ENCODE measurements at places on chromosomes 6 and 20.

DNA sequence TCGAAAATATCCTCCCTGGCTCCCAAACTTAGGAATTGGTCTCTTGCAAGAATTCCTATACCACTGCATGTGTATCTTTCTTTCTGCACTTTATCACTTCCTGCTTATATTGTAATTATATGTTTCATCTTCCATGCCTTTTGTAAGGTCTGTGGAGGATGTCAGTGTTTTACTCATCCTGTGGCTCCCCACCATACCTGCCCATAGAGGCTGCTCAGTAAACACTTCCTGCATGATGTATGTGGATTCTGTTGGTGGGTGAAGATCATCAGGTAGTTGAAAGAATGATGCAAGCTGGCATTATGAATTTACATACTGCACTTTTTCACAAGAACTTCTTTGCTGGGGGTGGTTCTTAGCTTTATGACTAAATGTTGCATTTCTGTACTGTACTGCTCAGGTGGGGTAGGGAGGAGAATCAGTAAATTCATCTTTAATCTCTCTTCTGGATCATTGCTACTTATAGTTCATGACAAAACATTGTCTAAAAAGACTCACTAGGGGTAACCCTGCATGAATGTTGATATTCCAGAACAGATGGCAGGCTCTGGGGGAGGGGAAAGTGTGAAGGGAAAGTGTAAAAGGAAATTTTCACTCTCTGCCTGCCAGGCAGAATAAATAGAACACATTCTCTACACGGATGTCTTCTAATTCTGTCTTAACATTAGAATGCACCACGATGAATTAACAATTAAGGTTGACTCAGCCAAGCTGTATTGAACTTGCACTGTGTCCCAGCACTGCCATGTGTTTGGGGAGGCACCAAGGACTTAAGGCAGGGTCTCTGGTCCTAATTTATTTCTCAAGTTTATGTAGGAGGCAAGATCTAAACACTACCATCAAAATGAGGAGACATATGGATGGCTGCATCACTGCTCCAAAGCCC is 36.0 kb upstream of the KLHL31 start:
- no peak for DNase-seq

GRCh38 chr6:66717801-66718200 is 1010.8 kb upstream of the EYS start:
- no peak for DNase-seq

DNA sequence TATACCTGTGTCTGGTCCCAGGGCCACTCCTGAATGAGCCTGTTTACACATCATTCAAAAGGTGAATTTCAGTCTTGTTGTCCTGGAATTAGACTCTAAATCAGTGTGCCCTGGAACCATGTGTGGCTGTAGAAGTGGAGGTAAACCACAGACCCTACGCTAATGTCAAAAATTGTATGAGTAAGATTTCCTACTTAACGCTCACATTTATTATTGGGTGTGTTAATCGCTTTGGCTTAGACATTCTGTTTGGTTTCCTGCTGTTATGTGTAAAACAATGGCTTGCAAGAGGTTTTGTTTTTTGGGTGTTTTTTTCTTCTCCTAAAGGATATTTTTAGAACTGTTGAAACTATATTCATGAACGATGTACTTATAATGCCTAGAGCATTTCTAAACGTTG is 19.3 kb downstream of the PLCB1 start:
- DNase-seq: no peak

- no peak for DNase-seq
Measured at GRCh38 chr20:47849006-47849405, 63.7 kb upstream of the SULF2 start.

DNA sequence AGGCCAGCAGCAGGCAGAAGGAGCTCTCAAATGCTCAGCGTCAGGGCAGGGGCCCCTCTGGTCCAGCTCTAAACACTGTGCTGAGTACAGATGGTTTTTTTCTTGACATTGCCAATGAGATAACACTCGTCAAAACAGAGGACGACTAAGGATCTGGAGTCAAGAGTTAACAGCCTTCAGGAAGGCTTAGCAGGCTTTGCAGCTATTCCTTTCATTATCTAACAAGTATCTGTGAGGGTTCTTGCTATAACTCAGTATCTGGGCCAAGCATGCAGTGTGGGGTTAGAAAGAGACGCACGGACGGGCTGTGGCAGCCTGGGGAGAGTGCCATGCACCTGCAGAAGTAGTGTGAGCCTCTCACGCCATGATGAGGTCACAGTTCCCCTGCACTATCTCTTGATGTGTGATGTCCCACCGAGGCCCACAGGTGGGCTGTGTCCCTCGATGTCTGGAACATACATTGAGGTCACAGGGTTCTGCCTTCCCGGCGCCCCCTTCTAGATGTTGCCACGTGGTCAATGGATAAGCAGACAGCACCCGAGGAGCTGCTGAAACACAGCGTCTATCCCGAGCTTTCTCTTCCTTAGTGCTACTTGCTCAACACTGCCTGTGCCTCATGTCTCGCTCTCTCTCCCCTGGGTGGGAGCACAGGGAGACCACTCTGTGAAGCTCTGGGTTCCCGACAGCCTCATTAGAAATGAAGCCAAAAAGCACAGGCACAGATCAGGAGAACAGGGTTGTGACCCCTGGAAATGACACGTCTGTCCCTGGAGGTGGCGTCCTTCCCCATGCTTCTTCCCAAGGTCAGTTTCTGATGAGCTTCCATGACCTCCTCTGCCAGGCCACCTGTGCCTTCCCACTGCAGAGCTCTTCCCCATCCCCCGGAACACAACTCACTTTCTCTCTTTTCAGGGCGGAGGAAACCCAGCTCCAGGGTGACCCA is 85.5 kb upstream of the RPS6KA2 start:
- DNase-seq: no peak

- no peak for DNase-seq
Measured at GRCh38 chr6:128139519-128139918, 238.7 kb upstream of the THEMIS start.

- DNase-seq: no peak
Measured at GRCh38 chr6:114108119-114109002, 137.4 kb upstream of the HDAC2 start.

DNA sequence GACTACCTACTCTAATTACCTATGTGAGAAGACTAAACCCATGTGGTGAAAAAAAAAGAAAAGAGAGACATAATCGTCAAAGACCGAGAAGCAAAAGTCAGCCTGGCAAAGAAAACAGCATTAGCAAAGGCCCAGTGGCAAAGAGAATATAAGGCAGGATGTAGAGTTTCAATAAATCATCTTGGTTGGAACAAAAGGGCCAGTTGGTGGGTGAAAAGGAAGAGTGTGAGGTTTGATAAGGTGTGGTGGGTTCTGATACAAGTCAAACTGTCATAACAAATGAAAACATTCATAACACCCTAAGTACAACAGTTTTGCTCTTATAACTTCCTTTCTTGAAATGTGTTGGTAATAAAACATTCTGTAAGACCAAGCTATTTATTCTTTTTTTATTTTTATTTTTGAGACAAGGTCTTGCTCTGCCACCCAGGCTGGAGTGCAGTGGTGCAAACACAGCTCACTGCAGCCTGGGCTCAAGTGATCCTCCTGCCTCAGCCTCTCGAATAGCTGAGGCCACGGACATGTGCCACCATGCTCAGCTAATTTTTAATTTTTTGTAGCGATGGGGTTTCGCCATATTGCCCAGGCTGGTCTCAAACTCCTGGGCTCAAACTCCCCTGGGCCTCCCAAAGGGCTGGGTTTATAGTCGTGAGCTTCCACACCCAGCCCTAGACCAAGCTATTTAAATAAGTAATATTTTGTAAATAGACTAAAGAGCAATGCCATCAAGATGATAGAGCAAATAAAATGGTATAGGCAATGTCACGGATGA is 18.9 kb upstream of the GTF3C6 start:
- DNase-seq: no peak

GRCh38 chr6:149857541-149857940 is 6.6 kb downstream of the LRP11 start:
- no peak for DNase-seq

DNA sequence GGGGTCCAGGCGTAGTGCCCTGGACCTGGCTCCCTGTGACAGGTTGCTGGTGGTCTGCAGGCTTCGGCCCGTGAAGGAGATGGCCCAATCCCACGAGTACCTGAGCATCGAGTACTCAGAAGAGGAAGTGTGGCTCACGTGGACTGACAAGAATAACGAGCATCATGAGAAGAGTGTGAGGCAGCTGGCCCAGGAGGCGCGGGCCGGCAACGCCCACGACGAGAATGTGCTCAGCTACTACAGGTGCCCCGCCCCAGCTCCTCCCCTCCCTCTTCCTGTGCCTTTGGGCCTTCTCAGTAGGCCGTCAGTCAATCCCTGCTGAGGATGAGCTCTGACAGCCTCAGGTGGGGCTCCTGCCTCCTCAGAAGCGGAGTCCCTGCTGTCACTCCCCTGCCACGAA is 42.6 kb downstream of the UQCC2 start:
- no peak for DNase-seq

- DNase-seq: no peak
Measured at GRCh38 chr6:9192405-9192909, 757.1 kb upstream of the SLC35B3 start.

DNA sequence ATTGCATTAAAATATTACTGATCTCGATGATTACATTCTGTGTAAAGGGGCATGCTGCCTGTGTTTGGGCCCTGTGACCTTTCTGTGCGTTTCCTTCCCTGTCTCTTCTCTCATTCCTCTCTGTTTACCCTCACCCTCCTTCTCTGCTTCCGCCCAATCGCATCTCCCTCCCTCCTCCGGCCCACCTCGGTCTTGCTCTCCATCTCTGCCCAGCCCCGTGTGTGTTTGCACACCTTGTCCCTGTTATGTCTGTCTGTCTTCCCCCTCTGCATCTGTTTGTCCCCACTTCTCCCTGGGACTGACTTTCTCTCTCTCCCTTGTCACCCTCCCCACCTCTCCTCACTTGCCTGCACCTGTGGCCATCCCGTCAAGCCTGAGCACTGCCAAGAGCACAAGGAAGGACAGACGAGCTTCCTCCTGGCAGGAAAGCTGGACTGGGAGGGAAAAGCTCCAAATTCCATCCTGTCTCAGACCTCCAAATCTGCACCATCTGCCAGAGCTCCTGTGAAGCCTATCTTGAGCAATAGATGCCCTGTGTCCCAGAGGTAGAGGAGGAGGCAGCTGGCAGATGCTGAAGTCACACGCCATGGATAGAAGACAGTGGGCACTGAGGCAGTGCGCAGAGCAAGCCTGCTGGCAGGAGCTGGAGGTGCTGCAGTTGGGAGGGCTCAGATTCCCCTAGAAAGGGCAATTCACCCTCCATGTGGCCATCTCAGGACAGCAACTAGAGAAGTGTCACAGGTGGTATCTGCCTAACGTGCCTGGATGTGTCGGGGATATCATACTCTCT is 172.3 kb downstream of the PTPRT start:
- DNase-seq: no peak

GRCh38 chr6:169725125-169726048 is 1.1 kb upstream of the PHF10 start:
- no peak for DNase-seq

- DNase-seq: peak; percentile 23
Measured at GRCh38 chr6:130322673-130323268, 43.0 kb upstream of the TMEM200A start.

DNA sequence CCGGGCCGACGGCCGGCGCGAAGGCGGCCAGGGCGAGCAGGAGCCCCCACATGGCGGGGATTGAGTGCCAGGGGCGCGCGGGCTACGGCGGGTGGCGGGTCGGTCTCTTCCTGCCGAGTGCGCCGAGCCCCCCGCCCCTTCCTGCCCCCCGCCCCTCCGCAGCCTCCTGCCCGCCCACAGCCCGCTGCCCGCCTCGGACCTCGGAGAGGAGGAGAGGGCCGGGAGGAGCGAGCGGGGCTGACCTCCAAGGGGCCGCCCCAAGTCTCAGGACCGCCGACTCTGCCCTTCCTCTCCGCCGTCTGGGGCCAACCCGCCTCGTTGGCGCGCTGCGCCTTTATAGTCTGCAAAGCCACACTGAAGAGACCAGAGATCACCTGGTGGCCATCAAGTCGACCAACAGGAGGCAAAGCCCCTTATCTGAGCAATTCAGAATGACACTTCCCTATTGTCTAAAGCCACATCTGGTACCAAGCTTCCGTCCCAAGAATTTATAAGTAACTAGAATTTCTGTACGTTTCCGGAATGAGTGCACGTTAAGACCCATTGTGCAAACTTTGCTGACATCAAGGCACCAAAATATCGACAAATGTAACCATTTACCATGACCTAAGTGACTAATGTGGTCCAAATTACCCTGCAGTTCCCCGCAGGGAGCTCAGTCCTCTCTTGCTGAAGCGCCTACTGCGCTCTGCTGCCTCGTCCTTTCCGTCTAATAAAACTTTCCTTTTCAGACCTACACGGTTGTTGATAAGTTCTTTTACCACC is at the start of gene CPXM1:
CPXM1 (minus strand) TSS at position 107 of the 765 bp plus-strand sequence; CDS start at position 52, 55 bp downstream.
- DNase-seq: no peak

- DNase-seq: no peak
Measured at GRCh38 chr6:164502833-164503232, 806.6 kb downstream of the C6orf118 start.

DNA sequence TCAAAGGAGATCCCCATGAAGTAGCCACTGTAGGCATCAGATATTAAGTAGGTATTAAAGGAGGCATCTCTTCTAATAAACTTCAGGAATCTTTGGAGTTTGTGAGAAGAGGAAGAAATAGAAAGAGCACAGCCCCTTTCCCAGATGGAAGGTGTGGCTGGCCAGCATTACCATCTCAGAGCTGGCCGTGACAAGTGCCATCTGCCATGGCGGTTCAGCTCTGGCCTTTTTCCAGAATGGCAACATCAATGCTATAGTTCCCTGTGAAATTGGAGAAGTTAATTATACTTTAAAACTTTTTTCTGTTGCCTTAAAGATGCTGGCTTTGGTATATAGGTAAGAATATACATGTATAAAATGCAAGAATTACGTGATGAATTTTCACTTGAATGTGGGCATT is 51.9 kb upstream of the MCUR1 start:
- no peak for DNase-seq

- no peak for DNase-seq
Measured at GRCh38 chr20:22352019-22352418, 232.4 kb downstream of the FOXA2 start.

GRCh38 chr6:21946298-21946783 is 350.5 kb downstream of the PRL start:
- DNase-seq: no peak

GRCh38 chr20:32354592-32355416 is 3.3 kb upstream of the ASXL1 start:
- DNase-seq: no peak

DNA sequence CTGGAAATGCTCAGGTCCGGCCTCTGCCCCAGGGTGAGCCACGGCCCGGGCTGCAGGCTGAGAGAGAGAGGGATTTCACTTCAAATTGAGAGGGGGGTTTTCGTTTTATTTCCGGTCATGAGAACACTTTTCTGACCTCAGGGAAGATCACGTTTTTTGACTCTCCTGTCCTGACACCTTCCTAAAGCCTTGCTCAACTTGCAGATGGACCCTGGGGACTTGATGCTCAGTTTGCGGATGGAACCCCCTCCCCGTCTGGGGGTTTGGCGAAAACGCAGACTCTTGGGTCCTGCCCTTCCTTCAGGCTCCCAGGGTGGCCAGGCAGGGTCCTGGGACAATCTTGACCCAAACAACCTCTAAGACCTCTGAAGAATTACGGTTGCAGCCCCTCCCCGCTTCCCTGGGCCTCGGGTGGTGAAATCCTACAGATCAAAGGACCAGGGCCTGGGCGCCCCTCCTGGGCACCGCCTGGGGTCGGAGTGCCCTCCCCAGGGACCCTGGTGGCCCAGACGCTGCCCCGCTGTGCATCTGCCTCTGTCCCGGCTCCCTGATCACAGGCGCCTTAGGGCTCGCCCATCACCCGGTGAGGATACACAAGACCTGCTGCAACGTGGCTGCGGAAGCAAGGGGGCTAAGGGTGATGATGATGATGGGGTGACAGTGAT is 148.2 kb downstream of the ERMARD start:
- DNase-seq: no peak
